ENCODE measurements at places on chromosomes 5 and 9. TPM values are rescaled to one million over a fixed set of nuclear protein-coding genes. Genes with fewer than 3 reads are reported as not detected.

- DNase-seq, result no peak
These were observed 178.0 kb upstream of the DMRT1 start for GRCh38 chr9:663541-663940.

DNA sequence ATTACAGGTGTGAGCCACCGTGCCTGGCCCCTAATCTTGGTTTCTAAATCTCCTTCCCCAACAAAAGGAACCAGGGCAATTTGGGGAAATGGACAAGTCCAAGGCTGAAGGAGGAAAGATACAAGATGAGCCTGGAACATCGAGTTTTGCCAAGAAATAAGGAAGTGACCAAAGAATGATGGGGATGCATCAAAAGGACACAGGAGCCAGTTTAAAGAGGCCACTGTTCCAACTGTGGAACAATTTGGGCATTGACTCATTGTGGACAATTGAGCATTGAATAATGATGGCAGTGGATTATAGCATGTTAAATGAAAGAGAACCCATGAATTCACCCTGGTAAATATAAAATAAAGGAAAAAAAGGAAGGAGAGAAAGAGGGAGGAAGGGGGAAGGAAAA is 47.5 kb downstream of the DUSP1 start:
- DNase-seq, result no peak

GRCh38 chr9:3036333-3036700 is 192.4 kb upstream of the PUM3 start:
- no peak for DNase-seq

GRCh38 chr5:57171816-57172465 is 1.9 kb upstream of the GPBP1 start:
- DNase-seq, result no peak

DNA sequence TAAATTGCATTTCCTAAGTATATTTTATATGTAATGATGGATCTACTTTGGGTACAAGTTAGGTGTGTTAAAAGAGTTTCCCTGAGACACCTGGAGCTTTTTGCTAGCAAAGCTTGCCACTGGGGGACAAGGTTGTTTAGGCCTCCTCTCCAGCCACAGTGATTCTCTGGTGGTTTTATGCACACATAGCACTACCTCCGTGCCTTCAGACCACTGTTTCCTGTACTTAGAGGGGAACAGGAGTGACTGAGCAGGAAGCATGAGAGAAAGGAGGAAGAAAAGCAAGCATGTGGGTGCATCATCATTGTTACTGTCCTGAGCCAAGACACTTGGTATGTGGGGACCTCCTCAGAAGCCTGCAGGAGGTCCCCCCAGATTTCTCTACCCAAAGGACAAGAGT is 272.1 kb downstream of the RASEF start:
- DNase-seq, result no peak

DNA sequence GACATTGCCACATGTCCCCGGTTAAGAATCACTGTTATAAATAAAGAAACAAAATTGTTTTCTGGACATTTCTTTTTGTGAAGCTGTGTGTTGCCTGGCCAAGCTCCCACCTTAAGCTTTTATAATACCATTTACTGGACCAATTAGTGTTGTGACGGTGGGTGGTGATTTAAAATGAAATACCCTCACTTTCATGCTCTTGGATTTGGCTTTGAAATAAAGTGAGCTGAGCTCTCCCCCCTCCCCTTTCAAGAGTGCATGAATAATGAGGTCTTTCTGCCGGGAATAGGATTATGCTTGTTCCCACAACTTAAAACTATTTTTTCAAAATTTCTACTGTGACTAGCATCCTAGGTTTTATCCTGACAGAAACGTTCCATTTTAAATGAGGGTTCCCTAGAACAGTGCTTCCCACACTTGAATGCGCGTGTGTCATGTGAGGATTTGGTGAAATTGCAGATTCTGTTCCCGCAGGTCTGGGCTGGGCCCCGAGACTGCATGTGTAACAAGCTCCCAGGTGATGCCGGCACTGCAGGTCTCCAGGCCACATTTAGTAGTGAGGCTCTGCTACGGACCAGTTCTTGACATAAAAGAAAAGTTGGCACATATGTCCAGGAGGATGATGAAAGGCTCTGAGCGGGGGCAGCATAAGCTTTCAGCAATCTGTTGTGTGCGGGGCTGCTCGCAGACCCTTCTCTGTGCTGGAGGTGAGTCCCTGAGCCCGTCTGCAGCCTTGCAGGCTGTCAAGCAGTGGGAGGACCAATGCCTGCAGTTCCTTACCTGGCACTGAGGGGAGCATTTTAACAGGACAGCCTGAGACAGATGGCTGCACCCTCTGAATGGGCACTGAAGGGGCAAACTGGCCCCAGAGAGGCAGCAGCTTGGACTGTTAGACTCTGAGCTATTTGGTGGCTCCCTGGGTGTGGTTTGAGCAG is 24.4 kb downstream of the IQGAP2 start:
- DNase-seq, result no peak

GRCh38 chr5:136090319-136090718 is 42.3 kb upstream of the SMAD5 start:
- DNase-seq, result no peak

GRCh38 chr9:28032268-28032590 is 458.9 kb upstream of the C9orf72 start:
- no peak for DNase-seq

DNA sequence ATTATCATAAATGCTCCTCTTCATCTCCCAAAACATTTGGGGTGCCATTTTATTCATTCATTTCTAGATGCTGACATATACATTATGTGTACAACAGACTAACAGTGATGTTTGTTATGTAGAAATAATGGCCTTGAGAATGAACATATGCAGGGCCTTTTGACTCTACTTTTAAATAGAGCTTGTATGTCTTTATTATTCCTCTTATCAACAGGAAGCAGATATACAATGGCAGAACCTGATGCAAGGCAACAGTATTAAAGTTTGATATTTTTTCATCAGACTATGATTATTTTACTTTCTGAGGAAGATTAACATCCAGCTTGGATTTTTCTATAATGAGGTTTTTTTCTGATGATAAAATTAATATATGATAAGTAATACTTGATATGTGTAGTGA is 44.1 kb downstream of the SNX18 start:
- DNase-seq, result no peak

- no peak for DNase-seq
These were observed 49.8 kb downstream of the CERT1 start for GRCh38 chr5:75461679-75462078.

- DNase-seq, result no peak
These were observed 24.2 kb downstream of the ARHGEF37 start for GRCh38 chr5:149605354-149605997.

GRCh38 chr9:78698371-78698770 is 401.4 kb downstream of the PSAT1 start:
- DNase-seq, result no peak

- DNase-seq, result no peak
These were observed 977 bp upstream of the PAM start for GRCh38 chr5:102753889-102754766.

- DNase-seq, result no peak
These were observed 317.0 kb upstream of the MPDZ start for GRCh38 chr9:13596383-13596970.

GRCh38 chr5:154523709-154524108 is 45.7 kb upstream of the HAND1 start:
- no peak for DNase-seq

DNA sequence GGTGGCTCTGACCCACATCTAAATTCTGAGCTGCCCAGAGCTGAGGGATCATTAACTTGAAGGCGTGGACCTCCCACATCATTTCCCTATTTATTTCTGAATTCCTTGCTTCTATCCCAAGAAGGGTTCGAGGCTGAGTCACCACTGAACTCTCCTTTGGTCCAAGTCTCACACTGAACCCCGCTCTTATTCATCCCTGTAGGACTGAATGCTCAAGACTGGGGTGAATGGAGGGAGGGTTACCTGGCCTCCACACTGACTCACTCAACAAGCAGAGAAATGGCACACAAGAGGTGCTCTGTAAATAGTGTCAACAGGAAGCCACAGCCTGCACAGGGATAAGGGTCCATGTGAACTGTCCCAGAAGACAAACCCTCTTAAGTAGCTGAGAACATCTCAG is 79.1 kb upstream of the FSTL4 start:
- DNase-seq, result no peak

DNA sequence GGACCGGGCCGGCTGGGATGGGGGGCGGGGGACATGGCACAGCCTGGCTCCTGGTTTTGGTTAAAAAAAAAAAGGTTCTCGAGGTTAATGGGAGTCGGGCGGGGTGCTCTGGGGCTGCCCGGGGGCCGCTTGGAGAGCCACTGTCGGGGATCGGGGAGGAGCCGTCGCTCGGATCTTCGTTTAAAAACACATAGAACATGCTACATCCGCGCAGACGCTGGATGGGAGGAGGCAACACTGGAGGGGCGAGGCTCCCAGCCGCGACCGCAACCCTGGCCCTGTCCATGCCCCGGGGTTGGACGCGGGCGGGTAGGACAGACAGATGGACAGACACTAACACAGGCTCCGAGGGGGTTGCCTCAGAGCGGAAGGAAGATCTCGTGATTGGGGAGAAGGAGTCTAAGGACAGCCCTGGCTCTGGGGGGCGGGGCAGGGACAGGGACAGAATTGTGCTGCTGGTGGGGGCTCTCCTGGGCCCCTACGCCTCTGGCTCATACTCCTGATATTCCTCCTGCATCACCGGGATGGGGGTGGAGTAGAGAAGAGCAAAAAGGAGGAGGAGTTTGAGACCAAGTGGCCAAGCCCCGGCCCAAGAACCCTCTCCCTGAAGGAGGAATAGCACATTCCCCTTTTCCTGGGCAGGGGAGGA is 9.9 kb downstream of the SNCB start:
- DNase-seq, result no peak

Gene CDH6
- 0.47 TPM for total RNA-seq

Gene RMI1
- 9.2 TPM for total RNA-seq

Gene PLEKHG4B
- total RNA-seq, result 71.2 TPM

Gene CDKN2A
- total RNA-seq, result 86.1 TPM

Gene PCDHB10
- total RNA-seq, result 11.7 TPM

Gene GABRA1
- total RNA-seq, result not detected

Gene PCDHB5
- total RNA-seq, result 6.8 TPM

Gene STKLD1
- total RNA-seq, result 6.7 TPM

Gene ADAMTSL1
- 45.2 TPM for total RNA-seq

Gene RNF183
- total RNA-seq, result 0.53 TPM

Gene LPAR1
- total RNA-seq, result 34.3 TPM
